ENCODE measurements at places on chromosomes 13 and 19. TPM values are rescaled to one million over a fixed set of nuclear protein-coding genes. Genes with fewer than 3 reads are reported as not detected.

- no peak overlapping the region for H3K27ac ChIP-seq
- H3K27me3 ChIP-seq, result no peaks in the 10 kb centered on the region
- DNase-seq, result peak; percentile 90
- H3K4me3 ChIP-seq, result no peak overlapping the region
- H3K4me1 ChIP-seq, result peaks cover 4% of the 10 kb centered on the region
- no peaks in the 10 kb centered on the region for H3K36me3 ChIP-seq
These were observed 8.5 kb upstream of the LILRB3 start for GRCh38 chr19:54231077-54231931.

DNA sequence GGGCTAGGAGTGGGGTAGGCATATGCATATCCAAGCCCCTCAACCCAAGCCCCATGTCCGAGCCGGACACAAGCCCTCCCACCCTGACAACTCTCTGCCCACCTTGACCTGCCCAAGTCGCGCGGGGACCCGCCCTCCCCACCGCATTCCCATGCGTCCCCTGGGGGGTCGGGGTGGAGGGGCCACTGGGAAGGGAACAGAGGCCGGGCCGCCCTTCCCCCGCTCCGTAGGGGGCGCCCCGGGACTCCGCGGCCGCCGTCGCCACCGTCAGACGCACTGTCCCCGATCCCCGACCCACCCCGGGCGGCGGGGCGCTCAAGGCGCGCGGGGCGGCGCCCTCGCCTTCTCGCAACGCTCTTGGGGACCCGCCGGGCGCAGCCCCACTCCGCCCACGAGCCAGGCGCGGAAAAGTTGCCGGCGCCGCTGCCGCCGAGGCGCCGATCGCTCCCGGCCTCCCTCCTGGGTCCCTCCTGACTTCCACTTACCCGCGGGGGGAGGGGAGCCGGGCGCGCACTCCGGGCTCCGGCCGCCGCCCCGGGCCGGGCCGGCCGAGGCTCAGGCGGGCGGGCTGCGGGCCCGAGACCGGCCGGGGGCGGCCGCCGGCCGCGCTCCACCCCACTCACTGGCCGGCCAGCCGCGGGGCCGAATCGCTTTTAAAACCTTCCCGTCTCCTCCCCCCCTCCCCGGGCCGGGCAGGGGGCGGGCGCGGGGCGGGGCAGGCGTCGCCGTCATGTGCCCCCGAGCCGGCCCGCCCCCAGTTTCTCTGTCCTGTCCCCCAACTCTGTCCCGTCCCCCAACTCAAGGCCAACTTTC is 34.4 kb upstream of the NANOS3 start:
- H3K27me3 ChIP-seq, result no peaks in the 10 kb centered on the region
- peak overlapping the region; percentile 86 for H3K4me3 ChIP-seq
- peak; percentile 86 for DNase-seq
- H3K27ac ChIP-seq, result peak overlapping the region; percentile 99
- H3K36me3 ChIP-seq, result no peaks in the 10 kb centered on the region

- peaks cover 10% of the 10 kb centered on the region for H3K4me1 ChIP-seq
- no peak for DNase-seq
- H3K4me3 ChIP-seq, result no peak overlapping the region
- H3K27me3 ChIP-seq, result no peaks in the 10 kb centered on the region
These were observed 161.4 kb downstream of the STK24 start for GRCh38 chr13:98415326-98416070.

GRCh38 chr19:16794456-16795441 is 34.4 kb upstream of the SIN3B start:
- no peaks in the 10 kb centered on the region for H3K36me3 ChIP-seq
- H3K27ac ChIP-seq, result no peak overlapping the region
- DNase-seq, result no peak
- no peak overlapping the region for H3K4me3 ChIP-seq
- no peaks in the 10 kb centered on the region for H3K27me3 ChIP-seq
- H3K4me1 ChIP-seq, result no peaks in the 10 kb centered on the region

DNA sequence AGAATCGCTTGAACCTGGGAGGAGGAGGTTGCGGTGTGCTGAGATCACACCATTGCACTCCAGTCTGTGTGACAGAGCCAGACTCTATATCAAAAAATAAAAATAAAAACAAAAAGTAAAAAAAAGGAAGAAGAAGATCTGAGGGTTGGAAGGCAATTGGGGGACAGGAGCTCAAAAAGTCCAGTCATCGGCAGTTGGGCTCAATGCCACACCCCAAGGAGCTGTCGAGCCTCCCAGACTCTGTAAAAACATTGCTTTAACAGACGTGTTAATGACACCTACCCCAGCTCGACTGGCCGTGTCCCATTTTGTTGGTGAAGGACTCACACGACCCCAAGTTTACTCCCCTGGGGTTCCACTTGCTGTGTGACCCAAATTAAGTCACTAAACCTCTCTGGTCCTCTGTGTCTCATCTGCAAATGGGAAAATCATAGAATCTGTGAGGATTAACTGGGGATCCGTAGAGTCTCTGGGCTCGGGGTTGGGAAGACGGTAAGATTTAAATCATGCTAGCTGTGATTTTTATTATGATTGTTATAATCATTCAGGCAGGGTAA is 7.0 kb downstream of the GNA15 start:
- no peak overlapping the region for H3K4me3 ChIP-seq
- H3K27ac ChIP-seq, result no peak overlapping the region
- H3K27me3 ChIP-seq, result no peaks in the 10 kb centered on the region
- DNase-seq, result no peak
- no peaks in the 10 kb centered on the region for H3K36me3 ChIP-seq

DNA sequence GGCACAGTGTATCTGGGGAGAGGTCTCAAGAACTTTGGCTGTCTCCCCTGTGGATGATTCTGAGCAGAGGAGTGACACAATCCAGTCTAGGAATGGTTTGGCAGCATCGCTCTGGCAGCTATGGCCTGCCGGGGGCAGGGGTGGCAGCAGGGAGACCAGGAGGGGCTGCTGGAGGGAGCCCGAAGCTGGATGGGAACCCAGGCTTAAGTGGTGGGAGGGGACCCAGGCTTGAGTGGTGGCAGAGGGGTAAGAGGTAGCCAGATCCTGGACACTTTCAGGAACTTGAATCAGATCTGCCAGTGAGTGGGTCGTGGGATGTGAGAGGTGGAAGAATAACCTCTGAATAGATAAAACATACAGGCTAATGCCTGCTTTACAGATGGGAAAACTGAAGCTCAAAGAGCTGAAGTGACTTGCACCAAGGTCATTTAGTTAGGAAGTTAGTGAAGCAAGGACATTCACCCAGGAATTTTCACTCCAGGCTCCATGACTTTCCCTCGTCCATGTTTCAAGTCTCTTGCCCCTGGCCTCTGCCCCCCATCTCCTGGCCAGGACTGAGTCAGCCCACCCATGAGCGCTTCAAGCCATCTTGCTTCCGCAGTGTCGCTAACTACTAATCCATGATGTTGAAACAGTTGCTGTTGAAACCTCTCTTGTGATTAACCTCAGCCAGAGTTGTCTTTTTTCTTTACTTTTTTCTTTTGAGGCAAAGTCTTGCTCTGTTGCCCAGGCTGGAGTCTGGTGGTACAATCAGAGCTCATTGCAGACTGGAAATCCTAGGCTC is 29.9 kb upstream of the C1QTNF9 start:
- no peak overlapping the region for H3K27ac ChIP-seq
- H3K36me3 ChIP-seq, result peaks cover 19% of the 10 kb centered on the region
- H3K4me1 ChIP-seq, result peaks cover 54% of the 10 kb centered on the region

DNA sequence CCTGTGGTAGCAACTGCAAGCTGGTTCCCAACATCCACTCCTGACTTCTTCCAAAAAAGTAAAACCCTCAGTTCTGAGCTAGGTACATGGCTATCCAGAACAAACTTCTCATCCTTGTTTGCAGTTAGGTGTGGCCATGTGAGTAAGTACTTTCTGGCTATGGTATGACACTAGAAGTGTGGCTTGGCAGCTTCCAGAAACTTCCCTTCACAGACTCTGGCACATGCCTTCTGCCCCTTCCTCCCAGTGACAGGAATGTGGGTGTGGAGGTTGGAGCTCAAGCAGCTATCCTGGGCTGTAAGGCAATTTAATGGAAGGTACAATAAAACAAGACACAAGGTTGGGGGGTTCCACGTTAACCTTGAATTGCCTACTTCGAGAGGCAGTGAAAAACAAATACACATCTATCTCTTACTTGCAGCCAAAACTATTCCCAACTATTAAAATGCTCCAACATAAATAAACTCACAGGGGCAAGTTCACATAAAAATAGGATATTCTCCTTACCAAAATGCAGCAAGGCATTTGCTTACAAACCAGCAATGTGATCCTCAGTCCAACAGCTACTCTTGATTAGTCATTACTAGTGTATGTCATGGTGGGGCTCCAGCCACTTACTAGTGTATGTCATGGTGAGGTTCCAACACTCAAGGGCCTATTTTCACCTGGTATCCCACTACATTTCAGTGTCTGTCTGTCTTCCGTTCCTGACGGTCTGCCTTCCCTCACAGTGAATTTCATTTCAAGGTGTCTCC is 3.1 kb downstream of the SMG9 start:
- peaks cover 32% of the 10 kb centered on the region for H3K36me3 ChIP-seq
- no peaks in the 10 kb centered on the region for H3K27me3 ChIP-seq
- no peak overlapping the region for H3K27ac ChIP-seq
- no peak for DNase-seq

GRCh38 chr13:106996867-106997618 is 429.1 kb upstream of the ARGLU1 start:
- H3K27ac ChIP-seq, result no peak overlapping the region
- no peak overlapping the region for H3K4me3 ChIP-seq
- H3K4me1 ChIP-seq, result no peaks in the 10 kb centered on the region
- no peak for DNase-seq
- H3K27me3 ChIP-seq, result no peaks in the 10 kb centered on the region

GRCh38 chr13:70809588-70809987 is 701.3 kb upstream of the KLHL1 start:
- H3K4me1 ChIP-seq, result no peaks in the 10 kb centered on the region
- no peak overlapping the region for H3K4me3 ChIP-seq
- no peaks in the 10 kb centered on the region for H3K36me3 ChIP-seq
- DNase-seq, result no peak
- H3K27me3 ChIP-seq, result no peaks in the 10 kb centered on the region

- no peak for DNase-seq
- no peaks in the 10 kb centered on the region for H3K27me3 ChIP-seq
- no peak overlapping the region for H3K4me3 ChIP-seq
- H3K4me1 ChIP-seq, result peaks cover 4% of the 10 kb centered on the region
These were observed 5.1 kb downstream of the UTP14C start for GRCh38 chr13:52029569-52029968.

GRCh38 chr13:97953376-97953970 is at the start of gene IPO5:
IPO5 (plus strand) TSS chr13:97953675; CDS start chr13:97976697, 23,022 bp downstream.
- DNase-seq, result no peak
- no peaks in the 10 kb centered on the region for H3K27me3 ChIP-seq
- H3K4me1 ChIP-seq, result no peaks in the 10 kb centered on the region
- no peak within 1 kb of the TSS for H3K27ac ChIP-seq
- H3K36me3 ChIP-seq, result no peaks in the 10 kb centered on the region

DNA sequence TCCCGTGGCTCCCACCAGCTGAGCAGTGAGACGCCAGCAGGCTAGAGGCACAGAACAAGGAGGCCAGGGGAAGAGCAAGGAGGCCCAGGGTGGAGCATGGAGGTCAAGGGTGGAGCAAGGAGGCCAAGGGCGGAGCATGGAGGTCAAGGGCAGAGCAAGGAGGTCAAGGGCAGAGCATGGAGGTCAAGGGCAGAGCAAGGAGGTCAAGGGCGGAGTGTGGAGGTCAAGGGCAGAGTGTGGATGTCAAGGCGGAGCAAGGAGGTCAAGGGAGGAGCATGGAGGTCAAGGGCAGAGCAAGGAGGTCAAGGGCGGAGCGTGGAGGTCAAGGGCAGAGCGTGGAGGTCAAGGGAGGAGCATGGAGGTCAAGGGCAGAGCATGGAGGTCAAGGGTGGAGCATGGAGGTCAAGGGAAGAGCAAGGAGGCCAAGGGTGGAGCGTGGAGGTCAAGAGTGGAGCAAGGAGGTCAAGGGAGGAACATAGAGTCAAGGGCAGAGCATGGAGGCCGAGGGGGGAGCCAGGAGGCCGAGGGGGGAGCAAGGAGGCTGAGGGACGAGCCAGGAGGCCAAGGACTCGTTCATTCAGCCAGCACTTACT is 27.7 kb downstream of the DPF1 start:
- DNase-seq, result no peak
- no peaks in the 10 kb centered on the region for H3K4me1 ChIP-seq
- no peak overlapping the region for H3K27ac ChIP-seq

DNA sequence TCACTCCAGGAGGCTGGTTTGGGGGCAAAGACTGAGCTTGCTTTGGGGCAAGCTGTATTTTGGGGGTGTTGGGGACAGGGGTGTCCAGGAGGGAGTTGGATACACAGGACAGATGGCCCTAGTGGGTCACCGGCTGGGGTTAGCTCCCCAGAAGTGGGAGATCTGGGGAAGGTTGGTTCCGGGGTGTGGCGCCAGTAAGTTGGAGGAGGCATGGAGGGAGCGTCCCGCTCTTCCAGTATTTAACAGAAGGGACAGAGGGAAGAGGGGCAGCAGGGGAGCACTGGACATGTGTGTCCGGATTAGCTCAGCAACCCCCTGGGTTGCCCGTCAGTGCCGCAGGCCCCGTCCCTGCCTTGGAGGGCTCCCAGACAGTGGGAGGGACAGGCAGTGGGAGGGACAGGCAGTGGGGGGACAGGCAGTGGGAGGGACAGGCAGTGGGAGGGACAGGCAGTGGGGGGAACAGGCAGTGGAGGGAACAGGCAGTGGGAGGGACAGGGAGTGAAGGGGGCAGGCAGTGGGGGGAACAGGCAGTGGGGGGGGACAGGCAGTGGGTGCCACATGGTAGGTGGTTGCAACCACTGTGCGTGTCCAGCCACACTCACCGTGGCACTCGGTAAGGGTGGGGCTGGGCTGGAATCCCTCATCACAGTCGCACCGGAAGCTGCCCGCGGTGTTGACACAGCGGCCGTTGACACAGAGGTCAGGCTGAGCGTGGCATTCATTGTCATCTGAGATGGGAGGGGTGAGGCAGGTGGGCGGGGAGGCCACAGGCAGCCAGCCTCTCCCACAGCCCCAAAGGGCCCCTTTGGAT is 33.2 kb downstream of the CCL25 start:
- no peaks in the 10 kb centered on the region for H3K27me3 ChIP-seq
- no peak for DNase-seq
- no peaks in the 10 kb centered on the region for H3K36me3 ChIP-seq
- no peak overlapping the region for H3K27ac ChIP-seq
- H3K4me3 ChIP-seq, result no peak overlapping the region
- no peaks in the 10 kb centered on the region for H3K4me1 ChIP-seq

GRCh38 chr13:113746143-113746525 is 12.9 kb upstream of the TMEM255B start:
- no peak for DNase-seq
- no peak overlapping the region for H3K4me3 ChIP-seq
- no peak overlapping the region for H3K27ac ChIP-seq
- peaks cover 20% of the 10 kb centered on the region for H3K4me1 ChIP-seq
- H3K36me3 ChIP-seq, result no peaks in the 10 kb centered on the region
- H3K27me3 ChIP-seq, result peaks cover 17% of the 10 kb centered on the region

The PDCD2L gene
- 40.0 TPM for total RNA-seq

The ZNF85 gene
- total RNA-seq, result 13.4 TPM

The TPP2 gene
- 74.0 TPM for total RNA-seq

The ZNF563 gene
- 2.8 TPM for total RNA-seq

The ACP5 gene
- total RNA-seq, result 5.7 TPM

The NRTN gene
- 0.26 TPM for total RNA-seq

The PRR19 gene
- total RNA-seq, result 0.73 TPM

The FAM216B gene
- not detected for total RNA-seq

Measured in CD8-positive, alpha-beta memory T cell (primary cell).